EH (cell line): ENCODE measurements at places on chromosomes 5 and 9.
A peak's percentile ranks its signal among the peaks of the same experiment; 100 is the strongest.

- peak; percentile 58 for DNase-seq
Observed at GRCh38 chr9:4739587-4740387, 1.2 kb downstream of the AK3 start.

DNA sequence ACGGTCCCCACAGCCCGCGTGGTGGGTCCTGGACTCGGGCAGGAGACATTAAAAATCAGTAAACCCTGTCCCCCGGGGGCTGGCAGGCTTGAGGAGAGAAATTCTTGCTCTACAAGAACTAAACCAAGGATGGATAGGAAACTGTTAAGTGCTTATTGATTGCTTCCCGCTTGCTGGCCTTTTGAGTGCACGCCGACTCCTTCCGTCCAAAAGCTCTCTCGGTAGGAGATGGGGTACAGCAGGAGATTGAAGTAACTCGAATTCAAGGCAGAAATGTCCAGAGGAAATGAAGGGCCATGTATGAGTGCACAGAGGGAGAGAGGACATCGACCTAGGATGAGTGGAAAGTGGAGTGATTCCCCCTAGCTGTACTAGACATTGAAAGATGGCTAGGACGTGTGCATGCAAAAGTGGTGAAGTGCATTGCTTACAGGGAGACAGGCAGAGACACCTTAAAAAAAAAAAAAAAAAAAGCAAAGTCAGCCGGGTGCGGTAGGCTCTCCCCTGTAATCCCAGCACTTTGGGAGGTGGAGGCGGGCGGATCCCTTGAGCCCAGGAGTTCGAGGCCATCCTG lies 923 bp downstream of the RECK start:
- peak; percentile 51 for DNase-seq

GRCh38 chr9:78301466-78301865 lies 4.5 kb downstream of the PSAT1 start:
- DNase-seq, result peak; percentile 22

DNA sequence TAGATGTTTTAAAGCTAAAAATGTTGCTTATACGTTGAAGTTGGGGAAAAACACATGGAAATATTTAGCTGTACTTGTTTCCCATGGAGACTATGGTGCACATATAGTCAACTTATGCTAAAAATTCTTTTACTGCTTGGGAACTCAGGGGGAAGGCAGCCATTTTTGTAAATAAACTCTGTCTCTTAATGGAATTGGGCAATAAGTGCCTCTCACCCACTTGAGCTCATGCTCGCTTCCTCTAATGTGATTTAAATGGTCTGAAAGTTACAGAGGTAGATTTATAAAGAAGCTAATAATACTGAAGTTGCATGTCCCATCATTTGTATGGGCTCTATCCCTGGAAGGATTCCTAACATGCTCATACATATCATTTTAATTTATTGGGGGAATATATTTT lies 523.8 kb downstream of the RASEF start:
- DNase-seq, result peak; percentile 2

DNA sequence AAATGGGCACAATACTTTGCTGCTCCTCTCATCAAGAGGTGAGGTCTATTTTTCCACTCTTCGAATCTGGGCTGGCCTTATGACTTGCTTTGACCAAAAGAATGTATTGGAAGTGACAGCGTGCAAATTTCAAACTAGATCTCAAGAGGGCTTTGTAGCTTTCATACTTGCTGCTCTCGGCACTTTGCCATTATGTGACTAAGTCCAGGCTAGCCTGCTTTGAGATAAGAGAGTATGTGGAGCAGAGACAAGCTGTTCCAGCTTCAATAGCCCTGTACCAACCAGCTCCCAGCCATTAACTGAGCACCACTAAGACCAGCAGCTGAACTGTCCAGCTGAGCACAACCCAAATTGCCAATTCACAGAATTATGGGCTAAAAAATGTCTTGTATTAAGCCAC lies 124.6 kb downstream of the ACER2 start:
- peak; percentile 15 for DNase-seq

GRCh38 chr5:172008689-172009141 lies 2.3 kb upstream of the FBXW11 start:
- DNase-seq, result no peak

DNA sequence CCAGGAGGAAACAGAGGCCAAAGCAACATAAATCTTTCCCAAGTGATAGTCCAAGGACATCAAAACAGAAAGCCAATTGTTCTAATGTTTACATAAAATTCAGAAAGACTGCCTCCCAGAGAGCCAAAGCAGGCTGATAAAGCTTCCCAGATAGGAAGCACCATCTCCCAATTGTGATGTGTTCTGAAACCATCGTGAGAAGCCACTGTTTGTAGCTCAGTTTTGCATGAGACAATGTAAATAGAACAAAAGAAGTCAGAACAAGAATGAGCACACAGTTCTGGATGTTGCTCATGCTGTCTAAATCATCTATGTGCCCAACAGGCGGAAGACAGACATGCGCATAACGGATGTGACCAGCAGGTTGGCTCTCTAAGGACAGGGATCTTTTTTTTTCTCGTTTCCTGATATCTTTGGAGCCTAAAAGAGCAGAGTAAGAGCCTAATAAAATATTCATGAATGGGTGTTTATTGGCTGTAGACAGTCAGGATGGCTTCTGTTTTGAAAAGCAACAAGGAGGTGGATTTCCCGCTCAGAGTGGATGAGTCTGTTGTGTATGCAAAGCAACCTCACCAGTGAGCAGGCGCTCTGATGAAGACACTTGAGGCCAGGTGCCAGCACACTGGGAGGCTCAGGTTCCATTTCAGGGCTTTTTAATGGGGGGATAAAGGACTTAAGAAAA lies 113.6 kb downstream of the GNA14 start:
- no peak for DNase-seq

DNA sequence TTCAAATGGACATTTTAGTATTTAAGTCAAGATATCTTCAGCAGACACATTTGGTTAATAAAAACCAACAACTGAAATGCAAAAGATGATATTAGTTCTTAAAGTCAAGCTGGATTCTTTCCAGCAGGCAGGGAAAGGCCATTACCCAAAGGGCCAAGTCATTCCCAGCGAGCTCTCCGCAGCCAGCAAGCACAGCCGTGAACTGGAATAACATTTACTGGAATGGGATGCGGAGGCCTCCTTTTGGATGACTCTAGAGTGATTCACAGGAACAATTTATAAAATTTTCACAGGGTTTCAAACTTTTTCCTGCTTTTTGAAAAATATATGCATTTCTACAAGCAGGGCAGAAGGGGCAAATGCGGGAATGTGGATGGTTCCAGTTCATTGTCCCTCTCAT lies 76.6 kb upstream of the DAB2 start:
- DNase-seq, result peak; percentile 92

DNA sequence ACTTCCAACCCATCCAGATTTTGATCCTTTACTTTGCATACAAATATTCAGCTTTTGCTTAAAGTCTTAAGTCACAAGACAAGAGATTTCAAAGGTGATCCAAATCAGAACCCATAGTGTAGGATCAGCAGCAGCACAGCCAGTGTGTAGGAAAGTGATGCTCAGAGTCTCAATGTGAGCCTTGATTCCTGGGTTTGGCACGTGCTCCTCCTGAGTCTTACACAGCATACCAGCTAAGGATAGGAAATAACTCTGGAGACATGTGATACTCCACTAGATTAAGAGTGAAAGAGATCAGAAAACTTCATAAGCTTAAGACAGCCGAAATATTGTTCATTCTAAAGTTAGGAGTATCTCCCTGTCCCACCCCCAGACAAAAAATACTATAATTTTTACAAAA lies 344.9 kb downstream of the SEMA5A start:
- DNase-seq, result no peak

DNA sequence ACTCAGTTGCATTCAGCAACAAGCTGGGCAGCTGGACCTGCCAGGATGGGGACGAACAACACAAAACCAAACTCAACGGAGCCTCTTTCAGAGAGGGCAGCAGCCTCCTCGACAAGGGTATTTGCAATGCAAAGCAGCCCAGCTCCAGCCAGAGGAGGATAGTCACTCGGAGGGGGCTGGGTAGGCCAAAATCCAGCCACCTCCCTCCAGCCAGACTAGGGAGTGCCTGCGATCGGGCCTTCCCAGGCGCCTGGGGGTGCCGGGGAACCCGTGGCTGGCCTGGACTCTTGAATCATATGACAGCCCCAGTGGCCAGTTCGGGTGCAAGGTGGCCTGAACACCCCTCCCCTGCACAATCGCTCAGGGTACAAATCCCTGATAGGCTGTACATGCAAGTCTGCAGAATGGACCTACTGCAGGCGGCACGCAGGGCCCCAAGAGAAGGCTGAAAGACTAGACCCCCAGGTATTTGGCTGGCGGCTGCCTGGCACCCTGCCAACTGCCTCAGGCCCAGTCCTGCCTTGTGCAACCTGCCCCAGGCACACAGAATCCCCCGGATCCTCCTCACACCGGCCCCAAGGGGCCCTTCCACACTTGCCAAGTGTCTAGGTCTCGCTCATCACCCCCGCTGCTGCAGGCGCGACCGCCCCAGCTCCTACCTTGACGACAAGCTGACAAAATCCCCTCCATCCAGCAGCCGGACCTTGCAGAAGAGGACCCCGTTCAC lies 1.3 kb downstream of the EEIG1 start:
- DNase-seq, result peak; percentile 67

DNA sequence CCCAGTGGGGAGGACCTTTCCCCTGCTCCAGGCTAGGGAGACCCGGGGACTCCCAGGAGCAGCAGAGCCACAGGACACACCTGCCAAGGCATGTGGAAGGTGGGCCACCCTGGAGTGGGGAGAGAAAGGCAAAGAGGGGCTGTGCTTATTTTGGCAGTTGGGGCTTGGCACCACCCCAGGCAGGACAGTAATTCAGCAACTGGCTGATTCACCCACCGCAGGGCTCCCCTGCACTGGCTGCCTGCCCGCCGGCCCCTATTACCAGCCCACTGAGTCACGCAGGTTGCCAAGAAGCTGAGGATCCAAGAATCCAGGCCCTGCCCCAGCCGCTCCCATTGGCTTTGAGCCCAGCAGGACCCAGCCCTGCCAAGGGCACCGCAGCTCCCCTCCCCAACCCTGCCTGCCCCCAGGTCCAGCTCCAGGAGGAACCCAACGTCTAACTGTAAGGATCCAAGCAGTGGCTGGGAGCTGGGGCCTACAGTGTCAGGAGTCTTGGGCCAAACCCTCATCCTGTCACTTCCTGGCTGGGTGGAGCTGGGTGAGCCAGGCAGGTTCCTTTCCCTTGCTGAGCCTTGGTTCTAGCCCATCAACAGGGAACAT lies 14.2 kb upstream of the RALGDS start:
- DNase-seq, result peak; percentile 87

DNA sequence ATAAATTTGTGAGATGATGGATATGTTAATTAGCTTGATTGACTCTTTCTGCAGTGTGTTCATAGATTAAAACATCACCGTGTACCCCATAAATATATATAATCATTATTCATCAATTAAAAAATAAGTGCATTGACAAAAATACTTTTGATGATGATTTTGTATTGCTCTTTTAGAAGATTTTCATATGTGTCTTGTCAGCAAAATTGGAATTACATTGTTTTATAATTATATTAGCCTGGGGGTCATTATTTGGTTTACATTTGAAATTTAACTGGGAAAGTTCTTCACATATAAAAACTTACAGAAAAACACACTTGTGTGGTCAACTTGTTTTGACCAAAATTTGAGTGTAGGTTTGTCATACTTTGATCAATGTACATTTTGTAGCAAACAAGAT lies 614.6 kb upstream of the ITGA1 start:
- no peak for DNase-seq

GRCh38 chr9:79671558-79671957 lies 99.8 kb downstream of the TLE4 start:
- peak; percentile 28 for DNase-seq

GRCh38 chr5:72366324-72366976 lies 46.3 kb downstream of the PTCD2 start:
- DNase-seq, result peak; percentile 84

GRCh38 chr9:91186632-91187108 lies 175.0 kb downstream of the AUH start:
- peak; percentile 53 for DNase-seq

GRCh38 chr5:84249918-84250630 lies 134.6 kb downstream of the EDIL3 start:
- DNase-seq, result peak; percentile 84

DNA sequence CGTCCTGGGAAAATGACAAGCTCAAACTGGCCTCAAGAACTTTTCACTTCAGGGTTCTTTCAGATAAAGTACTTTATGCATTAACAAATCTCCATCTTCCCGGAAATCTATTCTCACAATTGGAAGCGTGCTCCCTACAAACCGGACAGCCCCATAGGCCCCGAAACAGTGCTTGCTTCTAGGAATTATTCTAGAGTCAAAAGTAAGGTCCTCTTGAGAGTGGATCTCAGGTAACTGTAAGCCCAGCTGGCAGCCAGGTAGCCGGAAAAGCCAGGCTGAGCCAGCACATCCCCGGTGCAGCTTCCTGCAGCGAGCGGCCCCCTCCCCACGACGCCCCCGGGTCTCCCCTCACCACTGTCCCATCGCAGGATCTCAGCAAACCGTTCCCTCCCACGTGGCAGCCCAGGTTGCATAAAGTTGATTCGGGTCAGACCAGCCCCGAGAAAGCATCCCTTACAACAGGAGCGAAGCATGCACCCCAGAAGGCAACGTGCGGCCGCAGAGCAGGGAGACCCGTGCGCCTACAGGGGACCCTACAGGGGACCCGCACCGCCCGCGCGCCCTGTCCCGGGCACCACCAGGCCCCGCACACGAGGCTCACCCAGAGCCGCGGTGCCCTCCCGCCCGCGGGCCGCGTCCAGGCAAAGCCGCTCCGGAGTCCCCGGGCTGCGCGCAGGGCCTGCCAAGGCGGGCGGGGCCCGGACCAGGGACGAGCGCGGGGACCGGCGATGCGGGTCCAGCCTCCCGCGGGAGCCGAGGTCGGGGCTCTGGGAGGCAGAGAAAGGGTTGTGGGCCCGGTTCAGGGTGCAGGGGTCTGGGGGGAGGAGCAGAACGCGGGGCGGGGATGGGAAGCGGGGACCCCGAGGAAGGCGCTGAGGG lies 920 bp downstream of the LPCAT1 start:
- no peak for DNase-seq

DNA sequence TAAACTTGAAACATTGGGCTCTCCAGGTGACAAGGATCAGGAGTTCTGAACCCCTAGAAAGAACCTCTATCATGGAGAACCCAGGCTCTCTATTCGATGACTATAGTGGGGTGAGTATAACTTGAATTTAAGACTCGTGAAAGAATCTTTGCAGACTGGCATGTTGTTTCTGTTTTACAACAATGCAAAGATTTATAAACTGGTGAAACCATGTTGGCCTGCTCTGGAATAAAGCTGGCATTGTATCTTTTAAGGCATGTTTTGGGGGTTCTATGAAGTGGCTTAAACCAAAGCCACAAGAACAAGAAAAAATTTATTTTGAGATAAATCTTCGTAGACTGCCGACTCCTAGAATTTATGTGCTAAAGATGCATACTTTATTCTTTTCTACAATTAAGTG lies 9.8 kb upstream of the GDNF start:
- DNase-seq, result no peak
